ENCODE measurements at places on chromosomes 4 and X.

DNA sequence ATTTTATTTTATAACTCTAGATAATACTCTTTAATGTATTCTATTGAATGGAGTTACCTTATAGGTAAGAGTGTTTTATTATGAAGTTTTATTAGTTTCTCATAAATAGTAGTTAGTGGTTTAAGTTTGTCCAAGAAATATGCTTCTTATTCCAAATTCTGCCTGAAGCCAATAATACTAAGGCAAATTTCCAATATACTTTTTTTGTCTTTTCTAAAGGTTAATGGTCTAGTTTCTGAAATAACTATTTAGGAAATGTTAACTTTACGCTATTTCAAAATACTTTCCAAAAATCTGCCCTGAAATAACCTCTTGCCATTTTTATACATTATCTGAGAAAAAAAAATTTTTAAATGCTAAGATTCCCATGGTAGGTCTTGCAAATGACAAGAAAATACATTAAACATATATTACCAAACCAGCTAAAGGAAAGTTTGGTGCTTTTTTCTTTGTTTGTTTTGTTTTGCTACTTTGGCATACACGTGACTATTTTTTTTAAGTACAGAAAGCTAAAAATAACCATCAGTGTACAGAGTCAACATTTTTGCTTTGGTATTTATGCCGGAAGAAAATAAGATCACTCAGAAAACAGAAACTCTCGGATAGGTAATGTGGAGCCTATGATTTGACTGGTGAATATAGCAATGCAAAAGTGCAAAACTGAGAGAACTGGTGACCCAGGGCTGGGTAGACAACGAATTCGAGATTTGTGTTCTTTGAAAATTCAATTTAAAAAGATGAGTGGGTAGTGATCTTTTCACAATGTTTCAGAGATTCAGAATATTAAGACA lies 29.8 kb downstream of the PCDH18 start:
- no peak for DNase-seq

DNA sequence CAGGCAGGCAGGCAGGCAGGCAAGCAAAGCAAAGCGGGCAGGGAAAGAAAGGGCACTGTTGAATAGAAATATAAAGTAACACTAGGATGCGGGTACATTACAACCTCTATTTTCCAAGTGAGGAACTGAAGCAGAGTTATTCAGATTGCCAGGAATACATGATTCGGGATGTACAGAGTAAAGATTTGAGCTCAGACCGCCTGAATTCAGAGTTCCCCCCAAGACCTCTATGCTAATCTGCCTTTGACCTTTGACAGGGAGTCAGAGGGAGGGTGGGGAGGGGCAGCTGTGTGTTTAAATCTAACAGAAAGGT lies 271.9 kb upstream of the SMIM31 start:
- no peak for DNase-seq

DNA sequence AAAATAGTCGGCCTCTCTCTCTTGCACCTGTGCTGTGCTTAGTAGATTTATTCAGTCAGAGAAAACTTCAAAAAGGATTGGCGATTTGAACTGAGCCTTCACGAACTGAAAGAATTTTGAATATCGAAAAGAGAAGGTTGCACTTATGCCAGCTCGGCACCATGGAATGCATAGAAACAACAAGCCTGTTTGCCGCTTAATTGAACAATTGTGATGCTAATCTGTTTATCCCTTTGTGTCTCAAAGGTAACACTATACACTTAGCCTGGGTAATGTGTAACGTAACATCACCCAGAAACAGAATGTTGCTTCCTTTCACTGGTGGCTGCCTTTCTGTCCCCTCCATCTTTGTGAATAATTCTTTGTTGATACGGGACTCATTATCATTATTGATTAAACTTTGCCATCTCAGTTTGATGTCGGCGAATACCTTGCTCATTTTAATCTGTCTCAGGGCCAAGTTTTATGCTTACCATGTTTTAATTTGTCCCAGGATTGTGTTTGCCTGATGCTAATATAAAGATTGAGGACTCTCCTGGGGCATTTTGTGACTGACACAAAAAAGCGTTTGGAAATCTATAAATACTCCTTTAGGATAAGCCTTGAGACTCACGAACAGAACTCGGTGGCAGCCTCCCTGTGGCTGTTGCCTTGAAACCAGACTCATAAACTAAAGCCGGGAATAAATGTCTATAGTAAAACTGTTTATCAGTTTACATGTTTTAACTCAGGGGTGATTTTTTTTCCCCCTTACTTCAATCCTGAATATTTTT lies 400.5 kb downstream of the RAPGEF2 start:
- DNase-seq = no peak

DNA sequence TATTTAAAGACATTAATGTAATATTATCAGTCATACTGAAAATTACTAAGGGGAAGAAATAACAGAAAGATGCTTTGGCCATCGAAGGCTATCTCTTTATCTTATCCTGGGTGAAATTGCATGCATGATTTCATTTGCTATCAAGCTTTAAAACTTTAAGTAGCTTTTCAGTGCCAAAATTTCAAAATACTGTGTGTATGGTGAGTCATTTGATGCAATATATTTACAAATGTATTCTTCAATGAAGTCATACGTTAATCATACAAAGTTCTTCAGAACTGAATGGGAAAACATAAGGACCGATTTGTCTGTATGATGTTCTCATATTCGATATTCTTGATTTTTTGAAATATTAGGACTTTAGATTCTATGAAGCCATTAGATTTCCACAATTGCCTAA lies 1295.8 kb upstream of the AGA start:
- DNase-seq = no peak
